Activated naive CD4-positive, alpha-beta T cell treated with anti-CD3 and anti-CD28 coated beads for 36 hours (primary cell): ENCODE measurements at places on chromosomes 12 and 14.

DNA sequence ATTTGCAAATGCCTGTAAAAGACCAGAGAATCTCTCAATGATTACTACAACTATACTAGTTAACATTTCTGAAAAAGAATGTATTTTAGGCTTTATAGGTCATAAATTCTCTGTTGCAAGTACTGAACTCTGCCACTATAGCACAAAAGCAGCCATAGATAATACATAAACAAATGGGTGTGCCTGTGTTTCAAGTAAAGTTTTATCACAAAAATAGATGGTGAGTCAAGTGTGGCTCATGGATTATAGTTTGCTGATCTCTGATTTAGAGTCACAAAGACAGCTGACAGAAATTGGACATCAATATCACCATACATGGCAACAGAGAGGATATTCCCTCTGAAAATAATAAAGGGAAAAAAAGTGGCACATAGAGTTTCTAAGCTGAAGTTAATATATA, 68.1 kb downstream of the FSCB start:
- no peak for DNase-seq

- DNase-seq = no peak
These were observed 55.2 kb downstream of the SLC25A21 start for GRCh38 chr14:37116933-37117849.

DNA sequence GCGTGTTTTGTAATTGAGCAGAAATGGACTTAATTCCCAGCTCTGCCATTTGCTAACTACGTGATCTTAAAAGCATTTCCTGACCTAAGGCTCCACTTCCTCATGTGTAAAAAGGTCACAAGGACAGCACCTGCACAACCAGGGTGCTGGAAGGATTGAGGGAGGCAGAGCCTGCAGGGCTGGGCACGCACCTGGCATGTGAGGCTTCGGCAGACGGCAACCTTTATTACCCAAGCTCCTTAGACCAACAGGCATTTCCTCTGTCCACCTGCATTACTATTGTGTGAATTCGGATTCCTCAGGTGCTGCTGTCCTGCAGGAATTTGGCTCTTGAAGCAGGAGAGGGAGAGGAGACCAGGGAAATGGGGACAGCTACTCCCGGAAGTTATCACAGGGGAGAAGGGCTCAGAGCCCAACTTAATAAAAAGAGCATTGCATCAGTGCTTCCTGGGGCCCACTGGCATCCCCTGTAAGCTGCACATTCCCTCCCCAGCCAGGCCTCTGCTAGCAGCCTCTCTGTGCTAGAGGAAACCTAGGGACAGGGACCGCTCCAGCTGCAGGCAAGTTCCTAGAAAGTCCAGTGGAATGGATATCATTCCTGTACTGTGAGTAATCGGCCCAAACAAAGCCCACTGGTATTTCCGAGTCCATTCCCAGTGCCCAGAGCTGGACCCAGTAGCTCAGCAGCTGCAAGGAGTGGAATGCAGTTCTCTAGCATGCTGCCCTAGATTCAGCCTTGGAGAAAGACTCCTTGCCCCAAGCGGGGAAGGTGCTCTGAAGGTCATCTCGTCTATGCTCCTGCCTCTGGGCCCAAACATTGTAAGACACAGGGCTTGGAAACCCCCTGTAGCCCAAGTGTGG, 157.1 kb upstream of the CCND2 start:
- no peak for DNase-seq

DNA sequence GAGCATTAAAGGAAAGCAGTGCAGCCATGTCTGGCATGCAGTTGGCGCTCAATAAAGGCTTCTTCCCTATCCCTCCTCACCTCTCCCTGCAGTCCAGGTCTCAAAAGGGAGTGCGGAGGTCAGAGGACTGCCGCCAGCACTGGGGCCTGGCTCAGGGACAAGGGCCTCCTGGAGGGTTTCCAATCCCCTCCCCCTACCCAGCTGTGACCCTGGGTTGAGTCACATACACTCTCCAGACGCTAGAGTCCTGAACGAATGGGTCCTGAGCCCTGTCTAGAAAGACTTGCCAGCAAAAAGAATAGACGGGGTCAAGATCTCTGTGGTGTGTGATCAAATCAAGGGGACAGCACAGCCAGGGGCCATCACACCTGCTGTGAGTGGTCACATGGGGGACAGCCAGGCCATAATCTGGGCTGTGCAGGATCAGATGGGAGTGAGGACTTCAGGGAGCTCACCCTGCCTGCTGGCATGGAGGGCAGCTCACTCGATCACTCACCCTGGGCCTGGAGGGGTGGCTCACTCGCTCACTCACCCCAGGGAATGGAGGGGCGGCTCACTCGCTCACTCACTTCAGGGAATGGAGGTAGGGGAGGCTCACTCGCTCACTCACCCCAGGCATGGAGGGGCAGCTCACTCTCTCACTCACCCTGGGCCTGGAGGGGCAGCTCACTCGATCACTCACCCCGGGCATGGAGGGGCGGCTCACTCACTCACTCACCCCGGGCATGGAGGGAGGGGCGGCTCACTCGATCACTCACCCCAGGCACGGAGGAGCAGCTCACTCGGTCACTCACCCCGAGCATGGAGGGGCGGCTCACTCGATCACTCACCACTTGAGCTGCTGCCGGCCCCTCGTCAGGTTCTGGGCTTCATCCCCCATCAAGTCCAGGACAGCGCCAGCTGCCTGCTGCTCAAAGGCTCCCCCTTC, 12.8 kb downstream of the CFAP73 start:
- no peak for DNase-seq
